ENCODE measurements at places on chromosomes 6 and 20.

GRCh38 chr6:121944354-121944753 is 455.1 kb upstream of the HSF2 start:
- H3K27me3 ChIP-seq = no peaks in the 10 kb centered on the region
- no peak overlapping the region for H3K4me3 ChIP-seq

- H3K4me3 ChIP-seq = no peak overlapping the region
- H3K27me3 ChIP-seq = no peaks in the 10 kb centered on the region
- no peaks in the 10 kb centered on the region for H3K4me1 ChIP-seq
Observed at GRCh38 chr6:105748737-105749161, 337.4 kb upstream of the PRDM1 start.

DNA sequence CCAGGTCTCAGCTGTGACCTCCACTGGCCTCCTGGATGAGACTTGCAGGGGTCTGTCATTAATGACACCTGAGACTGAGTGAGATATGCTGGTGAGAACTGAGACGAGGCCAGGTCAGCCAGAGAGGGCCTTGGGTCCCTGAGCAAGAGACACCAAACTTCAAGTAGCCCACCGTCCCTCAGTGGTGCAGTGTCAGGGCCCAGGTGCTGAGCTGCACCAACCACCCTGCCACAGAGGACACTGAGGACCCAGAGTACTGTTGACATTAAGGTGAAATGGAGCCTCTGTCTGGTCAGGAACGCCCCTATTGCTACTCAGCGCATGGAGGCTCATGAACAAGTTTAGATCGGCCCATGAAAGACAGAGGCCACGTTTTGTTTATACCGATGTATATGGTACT is 64.1 kb upstream of the SCP2D1 start:
- no peak overlapping the region for H3K27ac ChIP-seq
- no peak overlapping the region for H3K4me3 ChIP-seq
- no peaks in the 10 kb centered on the region for H3K27me3 ChIP-seq
- DNase-seq = no peak
- H3K36me3 ChIP-seq = peaks cover 8% of the 10 kb centered on the region

GRCh38 chr6:109342506-109342905 is 39.8 kb downstream of the CD164 start:
- no peaks in the 10 kb centered on the region for H3K36me3 ChIP-seq
- H3K27ac ChIP-seq = peak overlapping the region; percentile 57

DNA sequence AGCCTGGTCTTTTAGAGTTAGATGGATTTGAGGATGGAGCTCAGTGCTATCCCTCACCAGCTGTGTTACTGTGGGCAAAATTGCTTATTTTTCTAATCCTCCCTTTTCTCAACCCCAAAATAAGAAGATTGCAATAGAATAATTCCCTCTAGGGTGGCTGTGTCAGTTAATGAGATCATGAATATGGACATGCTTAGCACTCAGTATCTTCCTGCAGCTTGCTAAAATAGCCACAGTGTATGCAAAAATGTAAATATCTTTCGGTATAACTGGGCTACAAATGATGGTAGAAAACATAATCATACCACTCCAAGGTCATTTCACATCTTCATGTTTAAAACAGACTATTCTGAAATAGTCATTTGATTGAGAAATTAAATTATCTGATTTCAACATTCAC is 35.7 kb downstream of the ZNF334 start:
- H3K4me3 ChIP-seq = no peak overlapping the region
- no peaks in the 10 kb centered on the region for H3K36me3 ChIP-seq
- H3K27me3 ChIP-seq = no peaks in the 10 kb centered on the region
- DNase-seq = no peak
- H3K27ac ChIP-seq = no peak overlapping the region

GRCh38 chr6:51463321-51463720 is 624.1 kb downstream of the PKHD1 start:
- DNase-seq = no peak
- H3K27me3 ChIP-seq = peaks cover 12% of the 10 kb centered on the region
- no peak overlapping the region for H3K27ac ChIP-seq

DNA sequence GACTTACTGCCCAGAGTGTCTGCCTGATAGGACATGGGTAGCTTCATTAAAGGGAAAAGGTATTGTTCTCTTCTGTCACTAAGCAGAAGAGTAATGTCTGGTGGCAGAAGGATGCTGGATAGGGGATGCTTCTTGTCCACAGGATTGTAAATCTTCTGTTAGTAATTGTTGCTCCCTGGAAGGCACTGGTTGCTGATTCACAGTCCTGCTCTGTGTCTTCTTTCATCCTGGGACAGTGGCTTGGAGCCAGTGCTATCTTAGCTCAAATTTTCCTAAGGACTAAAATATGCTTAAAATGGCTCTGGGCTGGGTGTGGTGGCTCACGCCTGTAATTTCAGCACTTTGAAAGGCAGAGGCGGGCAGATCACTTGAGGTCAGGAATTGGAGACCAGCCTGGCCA is 48.0 kb downstream of the SYTL3 start:
- H3K27me3 ChIP-seq = no peaks in the 10 kb centered on the region
- no peaks in the 10 kb centered on the region for H3K4me1 ChIP-seq

- DNase-seq = no peak
- peaks cover 6% of the 10 kb centered on the region for H3K4me1 ChIP-seq
- H3K27ac ChIP-seq = no peak overlapping the region
- no peaks in the 10 kb centered on the region for H3K27me3 ChIP-seq
- no peak overlapping the region for H3K4me3 ChIP-seq
Observed at GRCh38 chr6:144804246-144804790, 519.2 kb downstream of the UTRN start.

- H3K27ac ChIP-seq = peak overlapping the region; percentile 14
- H3K36me3 ChIP-seq = no peaks in the 10 kb centered on the region
- H3K4me1 ChIP-seq = peaks cover 13% of the 10 kb centered on the region
- no peaks in the 10 kb centered on the region for H3K27me3 ChIP-seq
- no peak overlapping the region for H3K4me3 ChIP-seq
Observed at GRCh38 chr6:49328051-49328744, 134.9 kb downstream of the MMUT start.

DNA sequence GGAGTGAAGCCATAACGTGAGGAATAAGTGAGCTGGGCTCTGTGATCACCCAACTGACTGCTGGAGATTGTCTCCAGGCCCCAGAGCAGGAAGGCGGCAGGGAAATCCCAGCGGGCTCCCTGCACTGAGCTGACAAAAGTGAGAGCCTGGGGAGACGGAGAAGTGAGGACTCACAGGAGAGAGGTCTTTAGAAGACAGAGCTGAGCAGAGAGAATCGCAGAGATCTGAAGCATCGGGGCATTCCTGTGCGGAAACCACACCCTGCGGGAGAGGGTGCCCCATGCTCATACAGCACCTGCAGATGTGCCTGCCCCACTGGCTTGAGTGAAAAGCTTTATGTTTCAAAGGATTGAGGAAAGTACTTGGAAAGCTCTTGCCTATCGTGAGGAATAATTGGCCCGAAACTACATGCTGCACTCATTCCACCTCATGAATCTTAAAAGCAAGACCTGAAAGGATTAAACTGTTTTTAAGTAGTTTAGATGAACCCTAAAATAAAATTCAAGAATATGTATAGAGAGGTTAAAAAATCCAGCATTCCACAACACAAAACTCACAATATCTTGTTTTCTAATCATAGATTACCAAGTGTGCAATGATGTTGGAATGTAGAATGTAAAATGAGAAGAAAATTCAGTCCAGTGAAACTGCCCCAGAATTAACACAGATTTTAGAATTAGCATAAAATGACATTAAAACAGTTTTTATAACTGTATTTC is 17.7 kb upstream of the THBS2 start:
- H3K4me1 ChIP-seq = no peaks in the 10 kb centered on the region
- no peaks in the 10 kb centered on the region for H3K36me3 ChIP-seq
- H3K4me3 ChIP-seq = no peak overlapping the region
- no peak for DNase-seq
- peaks cover 3% of the 10 kb centered on the region for H3K27me3 ChIP-seq

DNA sequence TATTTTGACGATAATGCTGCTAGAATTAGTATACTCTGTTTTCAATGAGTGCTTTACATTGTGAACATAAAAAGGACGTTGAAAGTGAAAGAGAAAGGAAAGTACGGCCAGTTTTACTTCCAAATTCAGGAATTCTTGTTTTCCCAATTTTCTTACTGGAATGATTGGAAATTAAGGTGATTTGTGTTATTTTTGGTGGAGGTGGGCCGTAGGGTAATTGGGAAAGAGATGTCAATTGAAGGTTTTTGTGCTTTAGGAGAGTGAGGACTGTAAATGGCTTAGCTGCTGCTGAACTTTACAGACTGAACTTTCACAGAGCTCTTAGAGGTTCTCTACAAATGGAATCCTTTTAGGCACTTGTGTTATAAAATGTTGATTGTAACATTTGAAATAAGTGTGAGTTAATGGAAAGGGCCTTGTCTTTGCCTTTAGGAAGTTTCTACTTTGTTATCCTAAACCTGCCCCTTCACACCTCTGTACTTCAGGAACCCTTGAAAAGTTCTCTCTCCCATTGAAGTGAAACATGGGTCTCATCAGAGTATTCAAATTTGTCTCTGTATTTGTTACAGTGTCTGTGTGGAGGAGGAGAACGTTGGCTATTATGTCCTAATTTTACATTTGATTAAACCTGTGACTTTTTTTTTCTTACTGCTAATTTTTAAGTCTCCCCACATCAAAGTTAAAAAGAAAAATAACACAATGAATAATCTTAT is 256.4 kb downstream of the ARID1B start:
- no peak for DNase-seq
- H3K4me1 ChIP-seq = peaks cover 17% of the 10 kb centered on the region
- peaks cover 3% of the 10 kb centered on the region for H3K36me3 ChIP-seq
- no peak overlapping the region for H3K4me3 ChIP-seq

DNA sequence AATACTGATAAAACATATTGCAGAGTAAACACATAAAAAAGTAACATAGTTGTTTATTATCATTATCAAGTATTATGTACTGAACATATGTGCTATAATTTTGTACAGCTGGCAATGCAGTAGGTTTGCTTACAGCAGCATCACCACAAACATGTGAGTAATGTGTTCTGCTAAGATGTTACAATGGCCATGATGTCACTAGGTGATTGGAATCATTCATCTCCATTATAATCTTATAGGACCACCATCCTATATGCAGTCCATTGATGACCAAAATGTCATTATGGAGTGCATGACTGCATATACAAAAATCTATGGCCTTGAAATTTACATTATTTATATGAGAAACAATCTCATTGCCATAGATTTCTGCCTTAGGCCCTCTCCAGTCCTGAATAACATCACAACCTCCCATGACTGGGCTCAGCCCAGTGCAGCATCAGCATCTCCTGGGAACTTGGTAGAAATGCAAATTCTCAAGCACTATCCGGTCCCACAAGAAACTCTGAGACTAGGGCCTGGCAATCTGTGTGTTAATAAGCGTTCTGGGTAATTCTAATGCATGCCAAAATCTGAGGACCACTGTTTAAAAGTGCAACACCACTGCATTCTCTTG is 352.0 kb upstream of the MARCKS start:
- peaks cover 5% of the 10 kb centered on the region for H3K36me3 ChIP-seq
- no peak overlapping the region for H3K4me3 ChIP-seq
- H3K27ac ChIP-seq = no peak overlapping the region
- no peak for DNase-seq
- H3K4me1 ChIP-seq = peaks cover 6% of the 10 kb centered on the region
- H3K27me3 ChIP-seq = no peaks in the 10 kb centered on the region

GRCh38 chr6:16761471-16762267 is 409 bp upstream of the ATXN1 start:
- H3K4me3 ChIP-seq = peak overlapping the region; percentile 96
- no peak overlapping the region for H3K27ac ChIP-seq
- peak; percentile 60 for DNase-seq
- peaks cover 48% of the 10 kb centered on the region for H3K27me3 ChIP-seq
- H3K4me1 ChIP-seq = peaks cover 33% of the 10 kb centered on the region
- H3K36me3 ChIP-seq = no peaks in the 10 kb centered on the region

DNA sequence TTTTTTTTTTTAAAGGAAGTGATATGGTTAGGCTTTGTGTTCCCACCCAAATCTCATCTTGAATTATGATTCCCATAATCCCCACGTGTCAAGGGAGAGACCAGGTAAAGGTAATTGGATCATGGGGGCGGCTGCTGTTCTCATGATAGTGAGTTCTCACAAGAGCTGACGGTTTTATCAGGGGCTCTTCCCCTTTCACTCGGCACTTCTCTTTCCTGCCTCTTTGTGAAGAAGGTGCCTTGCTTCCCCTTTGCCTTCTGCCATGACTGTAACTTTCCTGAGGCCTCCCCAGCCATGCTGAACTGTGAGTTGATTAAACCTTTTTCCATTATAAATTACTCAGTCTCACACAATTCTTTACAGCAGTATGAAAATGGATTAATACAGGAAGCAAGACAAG is 64.3 kb downstream of the ZFP64 start:
- DNase-seq = no peak
- peak overlapping the region; percentile 14 for H3K27ac ChIP-seq
- H3K27me3 ChIP-seq = no peaks in the 10 kb centered on the region
- H3K4me3 ChIP-seq = no peak overlapping the region
- peaks cover 4% of the 10 kb centered on the region for H3K36me3 ChIP-seq

DNA sequence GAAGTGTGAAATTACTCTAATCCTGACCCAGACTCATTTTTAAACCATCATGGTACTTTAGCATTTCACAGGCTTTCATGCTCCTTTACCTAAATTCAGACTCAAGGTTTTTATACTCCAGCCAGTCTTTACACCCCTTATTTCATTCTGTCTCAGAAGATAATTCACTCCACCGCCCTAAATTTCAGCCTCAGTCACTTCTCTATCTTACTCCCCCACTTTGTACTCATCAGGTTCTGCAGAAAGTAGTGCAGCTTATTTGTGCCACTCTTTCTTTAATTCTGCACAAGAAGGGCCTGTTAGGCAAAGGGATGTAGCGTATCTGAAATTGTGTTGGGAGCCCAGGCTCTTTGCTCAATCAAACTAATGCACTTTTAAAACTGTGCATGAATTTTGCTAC is 205.5 kb downstream of the ARHGAP18 start:
- no peaks in the 10 kb centered on the region for H3K36me3 ChIP-seq
- no peak overlapping the region for H3K4me3 ChIP-seq
- H3K27ac ChIP-seq = no peak overlapping the region
- no peak for DNase-seq
- H3K27me3 ChIP-seq = no peaks in the 10 kb centered on the region

DNA sequence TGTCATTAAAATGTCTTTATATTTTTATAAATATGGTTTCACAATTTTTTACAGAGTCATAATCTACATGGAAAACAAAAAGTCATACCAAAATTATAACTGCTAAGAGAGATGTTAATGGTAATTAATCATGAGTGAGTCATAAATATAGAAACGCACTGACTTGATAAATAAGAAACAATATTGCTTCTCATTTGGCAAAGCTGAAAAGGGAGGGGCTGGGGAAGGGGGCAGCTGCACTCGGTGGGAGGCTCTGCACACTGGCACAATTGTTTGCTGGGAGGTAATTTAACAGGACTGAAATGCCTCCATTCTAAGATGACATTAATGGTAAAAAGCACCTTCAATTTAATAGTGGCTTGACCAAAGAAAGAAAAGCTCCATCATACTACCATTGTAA is 133.3 kb upstream of the AGPAT4 start:
- peaks cover 3% of the 10 kb centered on the region for H3K36me3 ChIP-seq
- DNase-seq = no peak
- no peaks in the 10 kb centered on the region for H3K27me3 ChIP-seq
- peaks cover 48% of the 10 kb centered on the region for H3K4me1 ChIP-seq

DNA sequence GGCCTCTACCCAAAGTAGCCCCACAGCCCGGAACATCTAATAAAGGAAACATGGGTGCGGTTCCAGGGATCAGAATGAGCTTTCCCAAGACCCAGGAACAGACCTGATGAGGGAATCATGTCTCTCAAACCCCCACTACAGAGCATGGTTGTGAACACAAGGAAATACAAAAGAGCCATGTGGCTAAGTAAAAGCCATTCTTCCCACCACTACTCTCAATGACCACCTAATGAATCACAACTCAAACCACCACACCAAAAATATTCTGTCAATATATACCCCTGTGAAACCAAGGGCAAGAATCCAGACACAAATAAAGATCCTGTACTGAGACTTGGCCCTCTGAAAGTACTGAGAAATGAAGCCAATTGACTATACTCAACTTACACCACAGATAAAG is 20.9 kb upstream of the COL21A1 start:
- H3K36me3 ChIP-seq = peaks cover 11% of the 10 kb centered on the region
- H3K4me3 ChIP-seq = no peak overlapping the region
- H3K27me3 ChIP-seq = peaks cover 3% of the 10 kb centered on the region
- H3K4me1 ChIP-seq = no peaks in the 10 kb centered on the region

All from neural crest cell (in vitro differentiated cells).